CD4-positive, alpha-beta memory T cell (primary cell): ENCODE measurements at places on chromosomes 5 and 9. TPM values are rescaled to one million over a fixed set of nuclear protein-coding genes. Genes with fewer than 3 reads are reported as not detected.

DNA sequence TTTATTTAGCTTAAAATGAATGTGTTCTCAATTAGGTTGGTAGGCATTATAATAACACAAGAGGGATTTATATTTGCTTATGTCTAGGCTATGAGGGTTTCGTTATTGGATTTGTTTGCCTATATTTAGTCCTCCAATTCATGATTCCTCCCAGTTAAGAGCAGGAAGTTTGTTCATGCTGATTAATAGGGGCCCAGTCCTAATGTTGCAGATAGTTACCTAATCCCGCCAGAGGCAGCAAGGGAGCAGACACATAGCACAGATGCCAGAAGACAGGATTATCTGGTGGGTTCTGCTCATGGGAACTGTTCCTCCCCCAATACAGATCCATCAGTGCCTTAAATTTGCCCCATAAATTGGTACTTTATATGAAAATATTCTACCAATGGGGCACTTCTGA lies 100.8 kb upstream of the TLE4 start:
- DNase-seq, result no peak

- DNase-seq, result no peak
Measured at GRCh38 chr5:17289681-17290539, 72.5 kb downstream of the BASP1 start.

GRCh38 chr5:173020643-173021042 lies 35.5 kb upstream of the CREBRF start:
- no peak for DNase-seq

- no peak for DNase-seq
Measured at GRCh38 chr9:106835840-106836239, 27.1 kb upstream of the ZNF462 start.

The PIP5KL1 gene
- total RNA-seq, result 0.72 TPM

The DMRT3 gene
- not detected for total RNA-seq

The PDCD1LG2 gene
- total RNA-seq, result 1.1 TPM

The SPATA9 gene
- total RNA-seq, result not detected
